Naive B cell (primary cell): ENCODE measurements at places on chromosomes 5 and 9.

DNA sequence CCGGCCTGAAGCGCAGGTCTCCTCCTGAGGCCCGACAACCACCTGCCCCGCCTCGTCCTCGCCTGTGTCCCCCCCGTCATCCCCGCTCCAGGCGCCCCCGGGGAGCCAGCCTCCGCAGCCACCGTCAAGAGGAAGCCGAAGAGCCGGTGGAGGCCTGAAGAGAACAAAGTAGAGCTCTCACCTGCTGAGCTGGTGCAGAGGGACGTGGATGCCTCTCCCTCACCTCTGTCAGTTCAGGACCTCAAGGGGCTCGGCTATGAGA, 169.9 kb downstream of the HINT1 start:
- DNase-seq = no peak

DNA sequence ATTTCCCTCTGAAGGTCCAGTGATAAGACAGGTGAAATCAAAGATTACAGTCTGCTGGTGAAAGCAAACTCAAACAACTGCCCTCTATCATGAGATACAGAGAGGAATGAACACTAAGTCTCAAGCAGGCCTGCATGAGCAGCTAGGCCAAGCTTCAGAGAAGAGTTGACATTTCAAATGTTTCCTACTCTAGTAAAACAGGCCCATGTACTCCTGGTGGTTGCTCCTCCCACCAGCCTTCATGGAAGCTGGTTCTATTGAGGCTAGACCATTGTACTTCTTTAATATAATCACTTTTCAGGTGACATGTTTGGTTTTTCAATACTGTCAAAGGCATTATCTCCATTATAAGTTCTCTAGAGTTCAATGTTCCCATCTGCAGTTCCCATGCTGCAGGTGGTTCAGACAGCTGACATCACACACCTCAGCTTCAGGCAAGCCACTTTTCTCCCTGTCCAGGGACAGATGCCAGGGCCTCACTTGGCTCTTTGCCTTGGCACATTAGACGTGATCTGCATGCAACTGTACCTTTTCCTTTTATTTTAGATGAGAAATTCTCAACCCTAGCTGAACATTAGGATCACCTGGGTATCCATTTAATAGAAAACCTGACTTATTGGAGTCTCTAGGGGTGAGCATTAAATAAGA, 89.8 kb downstream of the PIK3R1 start:
- no peak for DNase-seq

- DNase-seq = no peak
Observed at GRCh38 chr9:126745574-126746411, 59.0 kb upstream of the ZBTB43 start.

DNA sequence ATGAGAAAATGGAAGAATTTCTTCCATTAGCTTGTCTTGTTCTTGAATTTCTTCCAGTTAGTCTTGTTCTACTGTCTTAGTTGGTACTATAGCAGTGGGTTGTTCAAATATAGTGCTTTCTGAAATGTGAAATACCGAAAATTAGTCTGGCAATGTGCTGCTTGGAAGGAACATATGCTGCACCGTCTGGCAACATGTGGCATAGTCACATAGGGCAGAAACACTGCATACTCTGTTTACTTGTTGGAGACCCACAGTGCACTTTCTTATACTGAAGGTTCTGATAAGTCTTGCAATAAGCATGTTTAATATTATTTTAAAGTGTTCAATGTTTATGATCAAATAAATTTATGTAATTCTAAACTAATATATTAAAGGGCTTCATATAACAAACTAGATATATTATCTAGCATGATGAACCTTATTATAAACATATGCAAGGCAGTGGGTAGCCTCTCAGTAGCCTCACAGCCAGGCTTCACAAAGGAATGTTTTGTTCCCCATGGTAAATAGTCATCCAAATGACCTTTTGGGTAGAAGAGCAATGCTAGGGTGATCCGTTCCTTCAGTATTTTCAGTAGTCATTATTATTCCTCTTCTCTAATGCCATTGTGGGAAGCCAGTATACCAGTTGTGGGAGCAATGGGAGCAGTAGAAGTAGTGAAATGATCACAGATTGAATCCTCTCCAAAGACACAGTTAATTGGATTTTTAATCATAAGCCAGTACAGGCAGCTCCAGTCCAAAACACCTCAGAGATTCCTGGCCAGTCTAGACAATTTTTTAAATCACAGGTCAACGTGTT, 1106.7 kb downstream of the DTWD2 start:
- DNase-seq = no peak

GRCh38 chr5:22277006-22277405, 576.1 kb downstream of the CDH12 start:
- no peak for DNase-seq
